ENCODE measurements at places on chromosomes 4 and X. TPM values are rescaled to one million over a fixed set of nuclear protein-coding genes. Genes with fewer than 3 reads are reported as not detected.

GRCh38 chrX:141375011-141375760 is 132.9 kb upstream of the SPANXC start:
- DNase-seq: no peak

NRK gene
- not detected for total RNA-seq

DNA sequence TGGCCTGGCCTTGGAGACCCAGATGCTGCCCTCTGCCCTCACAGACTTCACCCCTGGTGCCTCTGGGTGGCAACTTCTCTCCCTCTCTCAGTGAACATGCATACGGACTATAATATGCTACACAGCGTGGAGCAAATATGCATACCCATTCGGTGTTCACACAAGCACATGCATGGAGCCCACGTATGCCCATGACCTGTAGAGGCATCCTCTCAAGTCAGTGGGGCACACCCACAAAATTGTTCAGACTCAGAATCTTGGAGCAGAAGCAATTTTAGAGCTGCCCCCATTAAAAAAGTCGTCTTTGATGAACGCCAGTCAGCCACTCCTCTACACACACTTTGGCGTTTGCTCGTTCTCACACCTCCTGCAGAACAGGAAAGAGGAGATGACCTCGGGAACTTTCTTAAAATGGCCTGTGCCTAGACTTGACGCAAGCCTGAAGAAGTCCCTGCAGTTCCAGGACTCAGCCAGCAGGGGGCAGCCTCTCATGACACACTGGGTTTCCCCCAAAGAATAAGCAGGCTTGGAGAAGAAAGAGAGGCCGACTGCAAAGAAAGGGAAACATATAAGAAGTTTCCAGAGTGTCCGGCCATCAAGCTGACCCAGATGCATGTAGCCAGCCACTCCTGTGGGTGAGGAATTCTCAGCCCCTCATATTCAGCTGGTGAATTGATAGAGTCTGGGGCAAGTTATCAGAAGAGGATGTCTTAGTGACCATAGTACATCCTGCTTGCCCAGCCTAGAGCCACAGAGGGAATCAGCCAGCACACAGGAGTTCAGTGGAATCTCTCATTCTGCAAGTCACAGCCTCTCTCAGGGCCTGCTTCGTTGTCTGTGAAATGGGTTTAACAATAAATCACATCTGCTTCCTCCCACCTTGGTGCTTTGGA is 17.3 kb downstream of the APLN start:
- DNase-seq: peak; percentile 64

DNA sequence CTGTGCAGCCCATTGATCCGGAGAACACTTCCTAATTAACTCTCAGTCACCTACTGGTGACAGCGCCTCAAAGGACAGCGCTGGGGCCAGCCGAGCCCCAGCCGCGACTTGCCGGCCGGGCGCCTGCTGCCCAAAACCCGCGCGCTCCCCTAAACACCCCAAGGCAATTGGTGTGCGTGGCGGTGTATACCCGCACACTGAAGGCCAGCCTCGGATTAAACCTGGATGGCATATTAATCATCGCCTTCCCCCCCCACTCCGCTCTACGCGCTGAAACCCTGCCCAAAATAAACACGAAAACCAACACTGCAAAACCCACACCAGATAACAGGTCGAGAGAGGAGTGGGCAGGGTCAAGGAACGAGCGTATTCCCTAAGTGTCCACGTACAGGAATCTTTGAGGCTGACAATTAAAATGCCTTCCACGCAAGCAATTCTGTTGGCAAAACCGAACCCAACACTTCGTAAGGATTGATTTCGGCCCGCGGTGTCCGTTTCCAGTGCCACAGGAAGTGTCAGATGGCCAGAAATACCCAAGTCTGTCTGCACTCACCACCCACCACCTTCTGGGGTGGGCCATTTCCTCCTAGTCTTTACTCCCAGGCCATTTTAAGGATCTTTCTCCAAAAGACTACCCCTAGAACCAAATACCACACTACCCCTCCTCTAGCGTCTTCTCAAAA is 2.7 kb downstream of the BCOR start:
- no peak for DNase-seq

DNA sequence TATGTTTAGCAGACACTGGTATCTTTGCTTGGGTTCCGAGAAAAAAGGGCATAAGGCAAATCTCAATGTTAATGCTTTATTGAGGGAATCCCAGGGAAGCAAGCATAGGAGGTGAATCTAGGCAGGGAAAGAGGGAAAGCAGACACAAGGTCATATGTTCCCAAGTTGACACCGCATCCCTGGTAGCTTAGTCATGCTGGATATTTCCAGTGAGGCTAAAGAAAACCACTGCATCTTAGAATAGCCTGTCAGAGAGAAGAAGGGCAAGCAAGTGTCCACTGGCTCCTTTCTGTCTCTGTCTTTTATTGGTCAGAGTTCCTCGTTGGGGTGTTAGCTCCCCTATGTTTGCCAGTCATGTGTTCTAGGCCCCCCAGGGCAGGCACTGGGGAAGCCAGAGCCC is 104.7 kb downstream of the NKX6-1 start:
- DNase-seq: no peak

DNA sequence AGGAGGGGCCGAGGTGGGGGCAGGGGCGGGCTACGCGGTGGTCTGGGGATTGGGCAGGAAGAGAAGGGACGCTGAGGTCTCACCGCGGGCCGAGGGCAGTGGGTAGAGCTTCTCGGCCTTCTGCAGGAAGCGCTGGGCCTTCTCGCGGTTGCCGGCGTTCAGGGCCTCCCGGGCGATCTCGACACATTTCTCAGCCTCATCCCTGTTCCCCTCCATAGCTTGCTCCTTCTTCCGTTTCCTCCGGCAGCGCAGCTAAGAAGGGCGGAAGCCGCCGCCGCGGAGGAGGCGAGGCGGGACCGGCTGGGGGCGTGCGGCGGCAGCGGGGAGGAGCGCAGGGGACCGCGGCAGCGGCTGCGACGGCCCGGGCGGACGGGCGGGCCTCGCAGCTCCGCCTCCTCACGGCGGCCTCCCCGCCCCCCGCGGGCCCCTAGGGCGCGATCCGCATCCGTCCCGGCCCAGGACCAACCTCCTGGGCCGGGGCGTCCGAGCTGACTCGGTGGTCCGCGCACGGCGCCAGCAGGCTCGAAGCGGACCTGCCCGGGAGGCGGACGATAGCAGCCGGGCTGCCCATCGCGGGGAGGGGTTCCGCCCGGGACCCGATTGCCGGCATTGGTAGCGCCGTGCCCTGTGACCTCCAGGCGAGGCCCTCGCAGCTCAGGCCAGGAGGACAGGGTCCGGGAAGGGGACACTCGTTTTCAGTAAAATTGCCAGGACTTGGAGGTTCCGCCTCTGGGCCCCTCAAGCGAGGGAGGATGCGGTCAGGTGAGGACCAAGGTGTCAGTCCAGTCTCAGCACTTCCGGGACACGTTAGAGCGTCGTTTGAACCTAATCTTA is at the start of gene DNAJB14:
Gene DNAJB14, minus strand, starts transcription at position 263 of the 834 bp plus-strand sequence. Its CDS starts 47 bp downstream, at position 216.
- peak; percentile 78 for DNase-seq

GRCh38 chr4:125666635-125667034 is 351.9 kb downstream of the FAT4 start:
- no peak for DNase-seq

GPR82 gene
- total RNA-seq: not detected

AADAT gene
- total RNA-seq: not detected

EDA2R gene
- not detected for total RNA-seq

GRCh38 chrX:95152810-95153209 is 1478.8 kb downstream of the FAM133A start:
- DNase-seq: no peak

GRCh38 chr4:127783955-127784770 is 2.0 kb downstream of the HSPA4L start:
- DNase-seq: no peak

GRCh38 chr4:115883231-115883630 is 769.8 kb upstream of the NDST4 start:
- no peak for DNase-seq

DNA sequence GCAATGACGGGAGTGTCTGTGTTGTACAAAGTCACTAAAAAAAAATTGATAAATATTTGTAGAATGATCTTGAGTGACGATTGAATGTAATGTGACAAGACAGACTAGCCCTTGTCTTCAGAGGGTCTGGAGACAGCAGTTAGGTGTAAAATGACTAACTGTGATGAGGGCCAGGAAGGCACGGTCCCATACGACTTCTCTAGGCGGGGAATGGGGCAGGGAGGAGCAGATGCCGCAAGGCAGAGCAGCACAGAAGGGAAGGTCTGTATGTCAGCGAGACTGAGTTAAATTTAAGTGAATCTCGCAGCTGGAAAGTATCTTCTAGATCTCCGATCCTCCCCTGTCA is 405 bp downstream of the CENPE start:
- DNase-seq: no peak

DNA sequence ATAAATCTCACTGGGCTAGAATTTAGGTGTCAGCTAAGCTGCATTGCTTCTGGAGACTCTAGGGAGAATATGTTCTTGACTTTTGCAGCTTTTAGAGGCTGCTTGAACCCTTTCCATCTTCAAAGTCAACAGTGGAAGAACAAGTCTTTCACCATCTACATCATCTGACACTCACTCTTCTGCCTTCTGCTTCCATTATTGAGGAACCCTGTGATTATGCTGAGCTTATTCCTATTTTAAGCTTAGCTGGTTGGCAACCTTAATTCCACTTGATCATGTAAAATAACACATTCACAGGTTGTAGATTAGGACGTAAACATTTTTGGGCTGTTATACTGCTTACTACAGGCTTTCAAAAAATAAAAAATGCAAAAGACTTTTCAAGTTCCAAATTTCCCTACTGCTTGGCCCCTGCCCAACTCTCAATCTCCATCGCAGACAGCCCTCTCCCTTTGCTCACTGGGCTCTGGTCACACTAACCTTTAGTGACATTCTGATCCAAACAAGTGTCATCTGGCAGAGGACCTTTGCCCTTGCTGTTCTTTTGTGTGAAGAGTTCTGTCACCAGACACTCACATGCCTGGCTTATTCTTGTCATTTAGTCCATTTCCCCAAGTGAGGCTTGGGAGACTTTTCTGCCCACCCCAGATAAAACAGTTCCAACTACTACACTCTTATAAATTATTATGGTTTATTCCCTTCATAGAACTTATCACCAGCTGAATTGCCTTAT is 1056.0 kb downstream of the STIM2 start:
- no peak for DNase-seq

DNA sequence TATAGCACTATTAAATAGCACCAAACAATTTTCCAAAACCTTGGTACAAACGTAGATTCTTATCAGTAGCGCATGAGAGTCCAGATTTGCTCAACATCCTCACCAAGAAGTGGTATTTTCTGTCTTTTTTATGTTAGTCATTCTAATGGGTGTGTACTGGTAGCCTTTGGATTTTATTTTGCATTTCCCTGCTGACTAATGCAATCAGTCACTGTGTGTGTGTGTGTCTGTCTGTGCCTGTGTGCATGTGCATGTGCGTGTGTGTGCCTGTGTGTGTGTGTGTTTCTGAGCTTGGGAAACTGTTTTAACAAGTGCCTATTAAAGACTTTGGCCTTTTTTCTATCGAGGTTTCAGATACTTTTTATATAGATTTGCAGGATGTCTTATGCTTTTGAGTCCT is 82.2 kb upstream of the MAGEA10 start:
- no peak for DNase-seq

DNA sequence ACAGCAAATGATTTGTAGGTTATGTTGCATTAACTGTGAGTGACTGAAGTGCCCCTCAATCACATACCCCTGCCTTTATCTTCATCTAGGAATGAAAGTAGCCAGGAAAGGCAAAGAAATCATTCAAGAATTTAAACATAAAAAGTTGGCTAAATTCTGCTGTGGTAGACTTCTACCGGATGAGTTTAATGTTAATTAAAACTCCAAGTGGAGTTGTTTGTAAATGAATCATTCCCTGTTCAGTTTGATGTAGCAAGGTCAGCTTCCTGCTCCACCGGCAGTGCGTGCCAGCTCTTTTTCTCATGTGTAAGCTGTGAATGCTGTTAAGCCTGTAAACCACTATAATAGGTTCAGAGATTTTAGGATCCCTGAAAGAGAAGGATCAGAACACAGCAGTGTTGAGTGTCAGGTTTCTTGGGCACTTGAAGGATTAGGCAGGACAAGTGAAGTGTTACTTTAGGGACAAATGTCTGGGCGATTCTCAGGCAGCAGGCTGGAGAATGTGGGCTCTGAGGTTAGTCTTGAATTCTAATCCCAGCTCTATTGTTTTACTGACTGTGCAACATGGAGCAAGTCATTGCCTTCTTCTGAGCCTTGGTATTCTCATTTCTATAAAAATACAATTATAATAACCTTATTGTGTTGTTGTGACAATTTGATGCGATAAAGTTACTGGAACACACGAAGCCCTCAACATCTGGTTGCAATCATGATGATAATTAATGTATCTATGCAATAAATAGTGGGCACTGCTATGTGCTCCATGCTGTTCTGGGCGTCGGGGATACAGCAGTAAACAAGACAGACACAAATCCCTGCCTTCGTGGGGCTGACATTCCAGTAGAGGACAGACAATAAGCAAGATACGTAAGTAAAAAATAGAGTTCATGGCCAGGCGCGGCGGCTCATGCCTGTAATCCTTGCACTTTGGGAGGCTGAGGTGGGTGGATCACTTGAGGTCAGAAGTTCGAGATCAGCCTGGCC is 112.0 kb downstream of the SHROOM3 start:
- DNase-seq: no peak

- DNase-seq: no peak
These were observed 78.2 kb downstream of the REELD1 start for GRCh38 chr4:146292508-146292907.

UTP14A gene
- total RNA-seq: 10.3 TPM

- DNase-seq: peak; percentile 61
These were observed 1.1 kb downstream of the HCFC1 start for GRCh38 chrX:153970357-153971123.

GRCh38 chr4:184968784-184969201 is 49.5 kb upstream of the HELT start:
- DNase-seq: no peak

DNA sequence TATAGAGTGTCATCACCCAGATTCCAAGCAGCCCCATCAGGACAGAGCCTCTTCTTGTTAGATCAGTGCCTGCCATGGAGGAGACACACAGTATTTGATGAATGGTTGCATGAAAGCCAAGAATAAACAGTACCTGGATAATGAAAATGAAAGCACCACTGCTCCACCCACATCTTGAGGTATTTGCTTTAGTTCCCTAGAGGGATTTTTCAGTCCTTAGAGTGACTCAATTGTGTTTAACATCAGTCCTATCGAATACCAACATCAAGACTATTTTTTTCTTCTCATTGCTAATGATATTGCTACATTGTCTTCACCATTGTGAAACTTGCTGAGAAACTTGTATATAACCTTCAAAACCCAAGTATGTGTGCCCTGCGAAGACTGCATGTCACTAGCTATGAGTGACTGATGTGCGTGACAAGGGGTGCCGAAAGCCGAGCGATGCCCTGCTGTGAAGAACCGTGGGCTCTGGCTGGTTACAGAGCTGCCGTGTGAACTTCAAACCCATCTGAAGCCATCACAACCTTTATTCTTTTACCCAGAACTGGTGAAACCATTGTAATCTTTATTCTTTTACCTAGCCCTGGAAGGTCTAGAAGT is 211.3 kb upstream of the FAT1 start:
- DNase-seq: no peak

DNA sequence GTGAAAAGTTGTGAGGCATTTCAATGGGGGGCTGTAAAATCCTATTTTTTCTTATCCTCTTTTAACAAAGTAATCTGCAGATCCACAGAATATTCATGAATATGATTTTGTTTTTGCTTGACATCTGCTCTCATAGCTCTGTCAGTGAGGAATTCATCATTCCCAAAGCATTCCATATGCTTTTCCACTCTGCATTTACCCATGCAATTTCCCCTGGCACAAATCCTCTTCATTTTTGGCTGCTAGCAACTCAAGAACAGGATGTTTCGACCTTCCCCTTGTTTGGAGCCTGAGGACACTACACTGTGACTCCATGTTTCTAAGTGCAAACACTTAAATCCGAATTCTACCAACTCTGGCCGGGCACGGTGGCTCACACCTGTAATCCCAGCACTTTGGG is 48.5 kb downstream of the KLHL15 start:
- no peak for DNase-seq

Measured in CD8-positive, alpha-beta T cell (primary cell).